RWPE1 (cell line): ENCODE measurements at places on chromosomes 12 and 14.

GRCh38 chr14:72243309-72244293 is 311.4 kb downstream of the RGS6 start:
- no peak for DNase-seq

DNA sequence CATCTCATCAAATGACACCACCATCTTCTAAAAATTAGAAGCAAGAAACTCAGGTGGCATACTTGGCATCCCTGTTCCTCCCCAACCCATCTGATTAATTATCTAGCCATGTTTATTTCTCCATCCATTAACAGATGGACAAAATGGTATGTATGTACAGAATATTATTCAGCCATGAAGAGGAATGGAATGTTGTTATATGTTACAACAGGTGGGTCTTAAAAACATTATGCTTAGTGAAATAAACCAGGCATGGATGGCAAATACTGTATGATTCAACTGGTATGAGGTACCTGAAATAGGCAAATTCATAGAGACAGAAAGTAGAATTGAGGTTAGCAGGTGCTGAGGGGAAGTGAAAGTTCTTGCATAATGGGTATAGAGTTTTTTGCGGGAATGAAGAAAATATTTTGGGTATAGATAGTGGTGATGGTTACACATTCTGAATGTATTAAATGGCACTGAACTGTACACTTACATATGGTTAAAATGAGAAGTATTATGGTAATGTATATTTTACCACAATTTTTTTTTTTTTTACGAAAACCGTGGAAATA is 17.5 kb downstream of the YY1 start:
- DNase-seq: no peak

DNA sequence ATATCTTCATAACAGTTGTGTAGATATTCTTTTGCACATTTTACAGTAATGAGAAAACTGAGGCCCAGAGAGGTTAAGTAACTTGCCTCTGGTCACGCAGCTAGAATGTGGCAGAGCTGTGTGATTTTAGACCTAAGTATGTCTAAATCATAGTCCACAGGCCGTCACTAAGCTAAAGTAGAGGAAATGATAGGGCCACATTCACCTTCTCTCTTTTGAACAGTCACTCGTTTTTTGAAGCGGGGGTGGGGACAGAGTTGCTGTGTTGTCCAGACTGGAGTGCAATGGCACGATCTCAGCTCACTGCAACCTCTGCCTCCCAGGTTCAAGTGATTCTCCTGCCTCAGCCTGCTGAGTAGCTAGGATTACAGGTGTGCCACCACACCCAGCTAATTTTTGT is 68.5 kb downstream of the RASSF3 start:
- no peak for DNase-seq

GRCh38 chr14:54147282-54147681 is 190.7 kb upstream of the BMP4 start:
- no peak for DNase-seq

GRCh38 chr14:104596451-104596918 is 8.1 kb downstream of the TMEM179 start:
- DNase-seq: no peak

GRCh38 chr14:76564471-76565422 is 188.8 kb downstream of the ESRRB start:
- no peak for DNase-seq

DNA sequence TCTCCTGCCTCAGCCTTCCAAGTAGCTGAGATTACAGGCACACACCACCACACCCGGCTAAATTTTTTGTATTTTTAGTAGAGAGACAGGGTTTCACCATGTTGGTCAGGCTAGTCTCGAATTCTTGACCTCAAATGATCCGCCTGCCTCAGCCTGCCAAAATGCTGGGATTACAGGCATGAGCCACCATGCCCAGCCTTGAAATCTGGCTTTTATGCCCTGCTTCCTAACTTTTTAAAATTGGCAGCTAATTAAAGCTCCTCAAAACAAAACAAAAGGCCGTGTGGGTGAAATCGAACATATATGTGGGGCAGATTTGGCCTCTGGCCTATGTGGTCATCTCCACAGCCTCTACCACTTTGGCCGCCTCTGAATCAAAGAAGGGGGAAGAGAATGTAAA is 37.9 kb downstream of the KCTD10 start:
- no peak for DNase-seq

GRCh38 chr12:12999959-13000615 is at the start of gene HEBP1:
TSS of gene HEBP1 (minus strand) at chr12:13000265. CDS start at chr12:13000114, 151 bp downstream.
- DNase-seq: peak; percentile 96

DNA sequence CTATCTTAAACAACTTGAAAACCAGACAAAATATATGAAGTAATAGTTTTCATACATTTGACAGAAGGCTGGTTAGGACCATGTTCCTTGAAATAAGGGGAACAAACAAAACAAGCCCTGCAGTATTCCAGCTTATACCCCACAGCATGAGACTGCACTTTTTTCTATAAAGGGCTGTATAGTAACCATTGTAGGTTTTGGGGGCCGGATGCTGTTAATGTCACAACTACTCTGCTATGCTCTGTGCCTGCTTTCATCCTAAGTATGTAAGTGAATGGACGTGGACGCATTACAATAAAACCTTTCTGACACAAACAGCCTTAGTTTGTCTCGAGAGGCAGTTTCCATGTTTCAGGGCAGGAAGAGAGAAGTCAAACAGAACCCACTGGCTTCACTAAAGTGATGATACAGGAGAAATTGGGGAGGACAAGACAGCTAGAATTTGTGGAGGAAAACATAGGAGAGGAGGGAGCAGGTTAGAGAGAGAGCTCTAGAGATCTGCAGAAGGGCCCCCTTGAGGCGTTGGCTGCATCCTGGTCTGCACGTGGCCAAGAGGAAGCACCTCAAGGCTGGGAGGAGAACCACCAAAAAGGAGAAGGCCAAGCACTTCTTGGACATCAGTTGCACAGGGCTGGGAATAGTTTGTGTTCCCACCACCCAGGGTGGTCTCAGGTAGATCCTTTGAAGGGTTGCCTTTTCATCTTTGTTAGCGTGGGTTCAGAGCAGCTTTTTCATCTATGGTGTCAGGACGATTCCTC is 63.7 kb downstream of the TRAF3 start:
- no peak for DNase-seq
